Stimulated activated CD8-positive, alpha-beta memory T cell treated with anti-CD3 and anti-CD28 coated beads, Interleukin-4, amount 100 ng/mL, for 4 hours (primary cell): ENCODE measurements at places on chromosomes 3 and 15.

DNA sequence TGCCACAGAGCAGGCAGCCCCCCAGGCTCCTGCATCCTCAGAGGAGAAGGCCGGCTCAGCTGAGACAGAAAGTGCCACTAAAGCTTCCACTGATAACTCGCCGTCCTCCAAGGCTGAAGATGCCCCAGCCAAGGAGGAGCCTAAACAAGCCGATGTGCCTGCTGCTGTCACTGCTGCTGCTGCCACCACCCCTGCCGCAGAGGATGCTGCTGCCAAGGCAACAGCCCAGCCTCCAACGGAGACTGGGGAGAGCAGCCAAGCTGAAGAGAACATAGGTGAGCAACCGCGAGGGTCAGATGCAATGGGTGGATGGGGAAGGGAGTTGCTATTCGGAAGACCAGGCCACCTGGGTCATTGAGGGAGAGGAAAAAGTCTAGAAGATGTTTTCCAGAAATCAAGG is 53.0 kb downstream of the GAP43 start:
- DNase-seq: no peak

- no peak for DNase-seq
Observed at GRCh38 chr3:171358881-171359198, 101.4 kb downstream of the TNIK start.

GRCh38 chr15:59444980-59445545 is 7.1 kb downstream of the FAM81A start:
- no peak for DNase-seq

DNA sequence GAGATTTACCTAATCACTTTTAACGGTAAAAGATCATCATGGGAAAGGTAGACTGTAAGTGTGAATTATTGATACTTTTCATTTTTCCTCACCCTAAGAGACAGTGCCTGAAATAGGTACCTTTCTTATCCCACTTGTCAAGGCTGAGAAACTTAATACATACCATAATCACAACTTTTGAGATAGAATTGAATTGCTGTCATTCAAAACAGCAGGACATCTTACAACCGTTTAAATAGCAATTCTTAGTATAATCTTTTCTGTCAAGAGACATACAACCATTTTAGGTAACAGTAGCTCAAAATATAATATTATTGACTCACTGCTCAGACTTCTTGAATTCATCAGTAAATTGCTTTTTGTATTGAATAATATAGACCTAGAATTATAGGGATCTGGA is 10.7 kb downstream of the UBE2E2 start:
- DNase-seq: no peak

GRCh38 chr3:124780356-124780755 is 50.1 kb downstream of the UMPS start:
- DNase-seq: no peak

DNA sequence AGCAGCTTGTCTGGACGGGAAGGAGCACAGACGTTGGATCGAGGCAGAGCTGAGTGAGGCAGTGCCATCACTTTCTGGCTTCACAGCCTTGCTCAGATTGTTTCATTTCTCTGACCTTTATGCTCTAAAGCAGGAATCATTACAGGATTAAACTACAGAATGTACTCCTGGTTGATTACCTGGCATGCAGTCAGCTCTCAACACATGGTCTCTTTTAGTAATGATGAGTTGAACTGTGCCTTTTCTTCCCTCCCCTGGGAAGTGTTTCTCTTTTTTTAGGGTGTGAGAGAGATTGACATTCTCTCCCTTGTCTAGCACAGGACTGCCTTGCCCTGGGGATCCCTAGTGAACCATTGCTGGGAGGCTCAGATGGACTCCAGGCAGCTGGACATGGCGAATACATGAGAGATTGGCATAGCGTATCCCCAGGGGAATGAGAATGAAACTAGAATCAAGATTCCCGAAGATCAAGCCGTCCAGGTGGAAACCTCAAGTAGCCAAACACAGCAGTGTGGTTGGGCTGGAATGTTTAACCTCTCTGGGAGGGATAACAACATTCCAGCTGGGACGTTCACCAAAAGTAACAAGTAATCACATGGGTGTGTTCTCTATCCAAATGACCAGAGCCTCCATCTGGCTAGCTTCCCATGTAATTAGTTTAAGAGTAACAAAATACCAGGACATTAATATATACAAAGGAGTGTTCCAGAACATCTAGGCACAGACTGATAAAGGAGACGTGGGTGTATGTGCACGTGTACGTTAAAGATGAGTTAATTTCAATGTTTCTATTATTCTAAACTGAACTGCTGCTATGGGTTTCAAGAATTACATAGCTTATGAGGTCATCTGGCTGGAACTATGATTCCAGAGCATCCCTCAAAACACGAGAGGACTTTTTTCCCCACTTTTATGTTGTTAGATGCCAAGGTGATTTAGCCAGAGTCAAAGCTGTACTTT is 118.6 kb upstream of the NR2E3 start:
- DNase-seq: no peak

DNA sequence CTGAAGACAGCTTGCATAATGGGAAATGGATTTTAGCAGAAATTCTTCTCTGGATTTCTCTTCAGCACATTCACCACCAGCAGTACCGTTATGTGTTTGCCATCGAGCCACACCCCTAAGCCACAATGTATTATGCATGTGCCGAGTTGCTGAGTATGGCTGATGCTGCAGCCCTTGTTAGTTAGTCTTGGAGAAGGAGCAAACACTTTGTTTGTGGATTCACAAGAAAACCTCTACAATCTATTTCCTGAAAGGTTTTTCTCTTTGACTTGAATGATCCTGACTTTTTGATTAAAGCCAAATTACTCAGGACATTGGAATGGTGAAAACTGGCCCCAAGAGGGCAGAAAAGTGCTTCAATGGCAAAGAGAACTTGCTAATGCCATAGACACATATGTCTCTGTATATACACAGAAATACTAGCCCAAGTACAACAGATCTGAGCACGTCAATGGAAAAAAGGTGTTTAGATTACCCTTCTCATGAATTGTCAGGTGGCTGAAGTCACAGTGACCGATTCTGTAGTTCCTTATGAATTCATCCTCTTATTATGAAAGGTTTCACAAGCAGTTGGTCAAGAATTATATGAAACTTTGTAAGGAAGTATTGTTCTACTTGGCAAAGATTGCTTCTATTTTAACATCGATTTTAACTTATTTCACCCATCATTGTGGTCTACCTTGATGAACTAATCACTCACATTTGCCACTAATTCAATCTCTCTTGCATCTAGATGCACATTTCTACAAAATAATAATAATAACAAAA is 103.0 kb downstream of the P3H2 start:
- no peak for DNase-seq

DNA sequence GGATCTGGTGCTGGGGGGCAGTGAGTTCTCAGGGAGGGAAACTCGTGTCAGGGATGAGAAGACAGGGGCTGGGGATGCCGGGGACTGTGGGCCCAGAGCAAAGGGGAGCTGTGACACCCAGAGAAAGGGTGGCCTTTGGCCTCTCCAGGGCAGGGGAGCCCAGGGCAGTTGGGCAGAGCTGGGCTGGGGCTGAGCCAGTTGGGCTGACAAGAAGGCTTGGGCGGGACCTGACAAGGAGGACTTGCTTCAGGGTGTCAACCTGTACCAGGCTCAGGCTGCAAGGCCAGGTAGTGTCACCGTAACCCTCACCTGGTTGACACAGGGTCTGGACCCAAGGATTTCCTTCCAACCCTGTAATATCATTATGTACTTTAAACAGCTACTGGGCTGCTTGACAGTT is 13.2 kb upstream of the ANPEP start:
- DNase-seq: no peak

- DNase-seq: no peak
Observed at GRCh38 chr3:172939651-172940293, 189.2 kb downstream of the ECT2 start.

DNA sequence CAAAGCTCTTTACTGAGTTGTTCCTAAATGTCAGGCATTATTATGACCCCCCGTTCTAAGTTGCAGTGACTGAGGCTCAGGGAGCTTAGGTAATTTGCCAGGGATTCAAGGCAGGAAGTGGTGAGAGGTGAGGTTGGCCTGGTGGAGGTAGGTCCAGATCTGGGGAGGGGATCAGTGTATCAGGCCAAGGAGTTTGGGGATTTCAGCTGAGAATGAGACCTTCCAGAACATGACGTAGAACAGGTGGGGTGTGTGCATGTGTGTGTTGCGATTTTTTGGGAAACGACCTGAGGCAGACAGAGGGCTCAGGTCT is 41.1 kb upstream of the MRPS22 start:
- DNase-seq: no peak

GRCh38 chr3:19052874-19053273 is 95.4 kb upstream of the KCNH8 start:
- no peak for DNase-seq
